ENCODE measurements at places on chromosomes 3 and 15.

GRCh38 chr3:9669720-9670432 is 20.6 kb downstream of the MTMR14 start:
- DNase-seq, result no peak

DNA sequence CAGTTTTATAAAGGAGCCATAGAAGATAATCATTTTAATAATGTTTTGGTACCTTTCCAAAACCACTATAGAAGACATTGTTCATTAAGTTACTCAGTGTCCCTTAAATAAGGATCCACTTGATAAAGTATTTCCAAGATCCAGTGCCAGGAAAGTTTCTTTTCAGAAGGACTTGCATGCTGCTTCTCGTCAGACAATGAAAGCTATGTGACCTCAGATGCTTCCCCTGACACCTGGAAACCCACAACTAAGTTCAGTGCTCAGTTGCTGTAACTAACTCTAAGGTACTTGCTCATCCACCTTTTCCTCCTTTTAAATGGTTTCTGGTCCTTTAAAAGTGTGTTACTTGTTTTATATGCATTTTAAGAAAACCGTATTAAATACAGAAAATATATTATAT is 7.3 kb downstream of the SSR3 start:
- DNase-seq, result no peak

DNA sequence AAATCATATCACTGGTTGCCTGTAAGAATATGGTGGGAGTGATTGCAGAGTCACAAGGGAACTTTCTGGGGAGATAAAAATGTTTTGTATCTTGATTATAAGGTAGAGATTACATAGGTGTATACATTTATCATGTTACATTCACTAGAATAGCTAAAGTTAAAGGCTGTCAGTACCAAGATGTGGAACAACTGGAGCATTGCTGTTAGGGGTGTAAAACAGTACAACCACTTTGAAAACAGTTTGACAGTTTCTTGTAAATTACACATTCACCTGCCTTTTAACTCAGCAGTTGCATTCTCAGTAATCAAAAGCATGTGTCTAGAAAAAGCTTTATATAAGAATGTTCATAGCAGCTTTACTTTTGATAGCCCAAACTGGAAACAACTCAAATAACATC is 27.6 kb downstream of the RASA2 start:
- no peak for DNase-seq

DNA sequence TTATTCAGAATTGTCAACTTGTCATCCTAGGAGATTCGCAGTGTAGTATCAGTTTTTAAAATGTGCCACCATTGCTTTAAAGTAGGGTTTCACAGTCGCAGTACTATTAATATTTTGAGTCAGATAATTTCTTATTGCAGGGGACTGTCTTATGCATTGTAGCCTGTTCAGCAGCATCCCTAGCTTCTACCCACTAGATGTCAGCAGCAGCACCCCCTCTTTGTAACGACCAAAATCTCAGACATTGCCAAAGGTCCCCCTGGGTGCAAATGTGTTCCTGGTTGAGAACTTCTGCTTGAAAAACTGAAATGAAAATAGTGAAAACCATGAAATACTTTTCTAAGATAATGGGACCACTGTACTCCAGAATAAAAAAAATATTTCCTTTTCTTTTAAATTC is 474.8 kb downstream of the CNTN3 start:
- no peak for DNase-seq

DNA sequence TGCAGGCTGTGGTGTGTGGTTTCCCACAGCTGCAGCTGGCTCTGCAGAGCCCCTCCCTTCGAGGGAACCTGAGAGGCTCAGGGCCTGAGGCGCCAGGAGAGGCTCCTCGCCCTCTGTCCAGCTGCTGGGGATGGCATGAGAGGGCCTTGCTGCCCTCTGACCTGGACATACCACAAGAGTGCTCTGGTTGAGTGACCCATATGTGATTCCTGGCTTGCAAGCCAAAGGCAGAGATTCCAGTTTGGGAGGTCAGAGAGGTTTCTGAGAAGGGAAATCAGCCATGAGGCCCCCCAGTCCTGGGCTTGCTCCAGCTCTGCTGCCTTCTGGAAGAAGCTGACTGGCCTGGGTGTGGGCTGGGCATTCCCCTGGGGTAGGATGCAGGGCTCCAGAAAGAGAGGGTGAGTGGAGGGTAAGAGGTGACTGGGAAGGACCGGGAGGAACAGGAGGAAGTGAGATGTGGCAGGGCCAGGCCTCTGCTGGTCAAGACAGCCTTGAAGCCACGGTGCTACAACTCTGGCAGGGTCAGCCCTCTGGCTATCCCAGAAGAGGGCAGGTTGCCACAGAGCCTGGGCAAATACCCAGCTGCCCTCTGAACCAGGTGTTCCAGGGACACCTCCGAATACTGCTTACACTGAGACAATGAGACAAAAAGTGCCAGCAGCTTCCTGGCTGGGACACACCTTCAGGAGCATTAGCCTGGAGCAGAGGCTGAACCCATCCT is 16.0 kb upstream of the SRP14 start:
- no peak for DNase-seq

DNA sequence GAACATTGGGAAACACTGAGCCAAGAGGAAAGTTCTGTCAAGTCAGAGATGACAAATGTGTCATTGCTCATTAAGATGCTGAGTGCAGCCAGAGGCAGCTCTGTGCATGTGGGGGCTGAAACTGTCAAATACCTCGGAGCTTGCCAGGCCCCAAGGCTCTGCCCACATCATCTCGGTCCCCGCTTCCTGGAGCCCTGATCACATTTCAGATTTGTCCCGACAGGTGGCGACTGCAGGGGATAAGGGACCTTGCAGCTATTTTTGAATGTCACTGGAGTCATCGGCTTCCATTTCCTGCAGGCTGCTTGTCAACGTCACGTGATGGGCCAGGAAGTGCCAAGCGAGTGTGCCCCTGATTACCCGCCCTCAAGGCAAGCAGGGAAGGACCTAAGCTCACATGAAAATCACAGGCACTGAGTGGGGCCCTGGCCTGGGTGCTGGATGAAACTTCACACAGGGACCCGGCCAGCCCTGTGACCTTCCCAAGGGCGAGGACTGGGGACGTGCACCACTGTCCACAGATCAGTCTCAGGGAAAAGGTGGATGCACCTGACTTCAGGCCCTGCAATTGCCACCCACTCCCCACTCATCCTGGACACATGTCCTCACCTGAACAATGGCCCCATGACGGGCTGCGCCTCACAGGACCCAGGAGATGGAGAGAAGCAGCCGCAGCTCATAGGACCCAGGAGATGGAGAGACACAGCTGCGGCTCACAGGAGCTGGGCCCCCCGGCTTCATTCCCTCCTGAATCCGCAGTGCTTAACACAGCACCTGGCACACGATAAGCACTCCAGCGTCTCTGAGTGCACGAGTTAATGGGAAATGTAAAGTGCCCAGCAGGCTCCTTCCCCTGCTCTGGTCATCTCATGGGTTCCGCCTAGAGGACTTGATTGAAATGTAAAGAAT is 73.4 kb downstream of the NUP210 start:
- DNase-seq, result no peak

GRCh38 chr15:38671675-38672254 is 107.2 kb upstream of the RASGRP1 start:
- no peak for DNase-seq

GRCh38 chr3:43294975-43295374 is 8.6 kb downstream of the SNRK start:
- DNase-seq, result no peak

DNA sequence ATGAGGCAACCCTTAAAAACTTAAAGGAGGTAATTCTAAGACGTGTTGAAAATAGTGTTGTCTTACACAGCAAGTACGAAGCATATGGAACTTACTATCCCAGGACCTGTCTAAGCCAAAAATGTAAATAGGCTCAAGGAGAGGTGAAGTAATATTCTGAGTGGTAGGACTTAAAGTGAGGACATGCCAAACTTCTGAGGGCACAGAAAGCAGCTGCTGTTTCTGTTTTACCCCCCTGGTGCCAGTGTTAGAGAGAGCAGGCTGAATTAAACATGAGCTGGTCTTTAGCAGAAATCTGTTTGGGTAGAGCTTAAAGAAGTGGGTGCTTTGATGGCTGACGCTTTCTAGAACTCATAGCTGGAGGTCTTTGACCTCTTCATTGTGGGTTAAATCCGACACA is 149.7 kb upstream of the NPHP3 start:
- no peak for DNase-seq

DNA sequence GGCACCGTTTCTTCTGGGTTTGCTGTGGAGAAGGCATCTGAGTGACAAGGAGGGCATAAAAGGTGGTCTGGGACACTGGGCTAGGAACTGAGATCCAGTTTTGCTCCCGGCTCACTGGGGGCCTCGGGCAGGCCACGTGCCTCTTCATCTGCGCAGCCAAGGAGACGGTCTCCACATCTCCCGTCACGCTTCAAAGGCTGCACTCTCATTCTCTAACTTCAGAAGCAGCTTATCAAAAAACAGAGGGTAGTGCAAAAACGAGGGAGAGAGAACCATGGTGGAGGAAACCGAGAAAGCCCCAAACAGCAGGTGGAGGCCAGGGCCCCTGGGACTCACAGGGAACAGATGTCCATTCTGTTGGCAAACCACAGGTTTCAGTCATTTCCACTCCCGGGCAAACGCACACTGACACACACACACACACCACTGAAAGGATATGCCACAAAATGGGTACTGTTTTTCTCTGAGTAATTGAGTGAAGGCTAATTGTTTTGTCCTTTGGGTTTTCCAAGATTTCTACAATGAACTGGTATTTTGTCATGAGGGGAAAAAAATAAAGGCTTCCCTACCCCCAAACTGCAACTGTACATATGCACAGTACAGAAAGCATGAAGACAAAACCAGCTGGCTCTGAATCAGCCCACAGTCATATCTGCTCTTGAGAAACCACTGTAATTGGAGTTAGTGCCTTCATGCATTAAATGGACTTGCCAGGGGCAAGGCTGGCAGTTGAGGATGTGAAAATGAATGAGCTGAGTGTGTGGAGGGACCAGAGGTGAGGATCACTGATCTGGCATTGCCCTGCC is 71.9 kb downstream of the MGLL start:
- no peak for DNase-seq

GRCh38 chr15:39473298-39473947 is 107.5 kb upstream of the THBS1 start:
- DNase-seq, result no peak

DNA sequence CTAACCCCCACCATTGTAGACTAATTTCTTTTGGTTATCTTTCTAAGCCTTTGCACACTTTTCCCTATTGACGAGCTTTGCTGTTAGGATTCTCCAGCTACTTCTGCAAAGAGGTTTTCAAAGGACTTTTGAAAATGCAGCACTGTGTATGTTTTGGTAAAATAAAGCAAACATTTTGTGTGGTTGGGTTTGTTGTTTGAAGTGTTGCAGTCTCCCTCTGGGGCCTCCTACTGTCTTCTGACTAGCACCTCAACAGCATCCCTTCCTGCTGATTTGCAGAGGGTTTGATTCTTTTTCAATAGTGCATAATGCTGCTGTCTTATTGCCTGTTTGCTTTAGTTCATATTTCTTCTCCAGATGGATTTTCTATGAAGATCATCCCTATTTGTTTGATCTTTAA is 775.1 kb upstream of the CFAP20DC start:
- DNase-seq, result no peak

GRCh38 chr3:54599716-54600115 is 328.1 kb downstream of the LRTM1 start:
- DNase-seq, result no peak

- no peak for DNase-seq
Observed at GRCh38 chr3:141440942-141441341, 45.9 kb upstream of the RASA2 start.

DNA sequence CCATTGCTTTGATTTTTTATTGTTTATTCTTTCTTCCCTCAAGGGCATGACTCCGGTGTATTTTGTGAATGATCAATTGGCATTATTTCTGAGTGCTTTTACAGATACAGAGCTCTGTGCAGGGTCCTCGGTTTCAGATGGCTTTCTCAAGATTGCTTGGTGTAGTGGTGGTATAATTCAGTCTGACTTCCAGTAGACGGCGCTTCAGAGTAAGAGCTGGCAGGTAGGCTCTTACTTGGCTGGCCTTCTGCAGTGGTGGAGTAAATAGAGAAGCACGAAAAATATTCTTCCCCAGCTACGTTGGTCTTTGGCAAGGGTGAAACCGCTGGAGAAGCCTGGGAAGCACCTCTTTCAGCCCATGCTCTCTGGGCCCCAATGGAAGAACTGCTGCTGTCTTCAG is 723.0 kb upstream of the BCHE start:
- no peak for DNase-seq

- no peak for DNase-seq
Observed at GRCh38 chr15:70573121-70573850, 190.1 kb downstream of the UACA start.

GRCh38 chr15:98896802-98897732 is 110.5 kb downstream of the PGPEP1L start:
- DNase-seq, result no peak

DNA sequence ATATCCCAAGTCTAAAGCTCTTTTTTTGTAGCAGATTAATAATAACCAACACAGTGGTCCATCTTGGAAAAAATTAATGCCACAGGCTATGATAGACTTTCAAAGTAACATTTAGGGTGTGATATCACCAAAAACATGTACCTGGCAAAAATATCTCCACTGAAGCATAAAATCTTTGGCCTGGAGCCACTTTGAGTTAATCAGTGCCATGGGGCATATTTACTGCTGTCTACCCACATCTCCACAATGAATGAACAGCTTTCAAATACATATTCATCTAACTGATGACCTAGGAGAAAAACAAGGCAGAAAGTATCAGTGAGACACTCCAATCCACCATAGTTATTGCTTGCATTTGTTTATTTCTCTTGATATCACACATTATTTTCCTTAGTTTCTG is 296.0 kb upstream of the MDFIC2 start:
- DNase-seq, result no peak

DNA sequence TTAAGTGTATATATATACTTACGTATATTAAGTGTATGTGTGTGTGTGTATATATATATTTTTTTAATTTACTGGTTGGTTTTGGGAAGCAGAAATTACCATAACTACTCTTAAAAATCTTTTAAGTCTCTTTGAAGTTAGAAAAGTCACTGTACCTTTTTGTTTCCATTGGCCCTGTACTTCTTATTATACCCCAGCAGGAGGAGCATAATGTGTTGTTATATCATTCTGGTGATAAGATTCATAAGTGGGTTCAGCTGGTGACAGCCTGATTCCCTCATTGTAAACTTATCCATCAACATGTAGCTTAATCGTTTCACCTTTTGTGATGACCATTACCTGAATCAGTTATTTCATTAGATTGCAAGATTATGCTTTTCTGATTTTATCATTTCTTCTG is 30.8 kb downstream of the MLH1 start:
- DNase-seq, result no peak

- no peak for DNase-seq
Observed at GRCh38 chr3:95926904-95927501, 887.4 kb upstream of the EPHA6 start.

Data from neural crest cell (in vitro differentiated cells).